A375 (cell line): ENCODE measurements at places on chromosomes 4 and X. TPM values are rescaled to one million over a fixed set of nuclear protein-coding genes. Genes with fewer than 3 reads are reported as not detected.

CYLC1 gene
- total RNA-seq: not detected in 2 replicates

F9 gene
- total RNA-seq: not detected in 2 replicates

RBM46 gene
- total RNA-seq: 0.32 and 0.53 TPM in 2 replicates

PLS3 gene
- 17.6 and 22.1 TPM in 2 replicates for total RNA-seq

ENPP6 gene
- not detected in 2 replicates for total RNA-seq

FMR1NB gene
- total RNA-seq: not detected in 2 replicates

SCML1 gene
- total RNA-seq: 7.7 and 8.6 TPM in 2 replicates

TAF7L gene
- not detected in 2 replicates for total RNA-seq

TLR2 gene
- total RNA-seq: 0.13 TPM in 1 of 2 replicates, not detected in the other

GUCY1A1 gene
- total RNA-seq: 0.34 TPM in 1 of 2 replicates, not detected in the other

SMIM10 gene
- not detected in 2 replicates for total RNA-seq

ALAS2 gene
- total RNA-seq: not detected in 2 replicates

GSX2 gene
- not detected in 2 replicates for total RNA-seq

TRIM2 gene
- 60.8 and 70.5 TPM in 2 replicates for total RNA-seq

APELA gene
- not detected in 2 replicates for total RNA-seq

PF4V1 gene
- not detected in 2 replicates for total RNA-seq

NR0B1 gene
- 0.37 and 0.91 TPM in 2 replicates for total RNA-seq

XG gene
- total RNA-seq: 0.98 and 1.5 TPM in 2 replicates

FAM184B gene
- total RNA-seq: 0.23 and 0.27 TPM in 2 replicates

AFM gene
- not detected in 2 replicates for total RNA-seq

SLC10A4 gene
- total RNA-seq: 0.53 TPM in 2 replicates

SPIN2B gene
- total RNA-seq: 14.1 and 16.4 TPM in 2 replicates

FATE1 gene
- not detected in 2 replicates for total RNA-seq

ODAPH gene
- total RNA-seq: not detected in 2 replicates

IL2 gene
- total RNA-seq: not detected in 2 replicates

PRDX4 gene
- total RNA-seq: 114 and 141 TPM in 2 replicates
